ENCODE measurements at places on chromosomes 16 and 17. TPM values are rescaled to one million over a fixed set of nuclear protein-coding genes. Genes with fewer than 3 reads are reported as not detected.
A peak's percentile ranks its signal among the peaks of the same experiment; 100 is the strongest.

GRCh38 chr17:17035920-17036523 lies 6.2 kb upstream of the MPRIP start:
- no peak for DNase-seq

DNA sequence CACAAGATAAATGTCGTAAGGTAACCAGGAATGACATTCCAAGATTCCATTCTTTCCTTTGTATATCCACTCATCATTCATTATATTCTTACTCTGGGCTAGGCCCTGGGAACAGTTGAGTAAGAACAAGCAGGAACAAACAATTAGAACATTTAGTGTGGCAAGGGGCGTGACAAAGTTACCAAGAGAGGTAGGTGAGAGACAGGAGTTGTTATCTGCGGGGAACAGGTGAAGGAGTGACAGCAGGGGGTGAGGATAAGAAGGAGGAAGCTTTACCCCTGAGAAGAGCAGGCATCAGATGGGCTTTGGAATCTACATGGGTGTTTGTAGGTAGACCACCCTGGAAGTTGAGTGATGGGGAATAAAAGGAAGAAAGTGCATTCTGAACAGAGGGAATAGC lies 568.9 kb downstream of the WWOX start:
- DNase-seq: no peak

DNA sequence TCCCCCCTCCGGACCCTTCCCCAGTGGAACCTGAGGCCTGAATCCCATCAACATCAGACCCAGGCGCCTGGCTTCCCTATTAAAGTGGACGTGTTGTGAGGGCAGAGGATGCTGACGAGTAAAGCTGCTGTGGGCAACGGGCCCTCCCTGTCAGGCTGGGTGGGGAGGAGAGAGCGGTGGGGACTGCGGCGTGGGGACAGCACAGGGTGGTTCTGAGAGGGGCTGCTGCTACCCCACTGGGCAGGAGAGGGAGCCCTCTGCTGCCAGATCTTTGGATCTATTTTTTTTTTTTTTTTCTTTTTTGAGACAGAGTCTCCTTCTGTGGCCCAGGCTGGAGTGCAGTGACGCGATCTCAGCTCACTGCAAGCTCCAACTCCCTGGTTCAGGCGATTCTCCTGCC lies 5.9 kb downstream of the CA5A start:
- DNase-seq: peak; percentile 76

- peak; percentile 72 for DNase-seq
These were observed at the start of gene ARHGAP27 for GRCh38 chr17:45432405-45433158. Gene ARHGAP27, minus strand, starts transcription at chr17:45432870. Its CDS starts 2,591 bp downstream, at chr17:45430279.

- no peak for DNase-seq
These were observed 204.9 kb downstream of the MAF start for GRCh38 chr16:79395591-79395990.

Gene NKD1
- 0.13 TPM for polyA plus RNA-seq

Gene GSG1L
- polyA plus RNA-seq: not detected

Gene EXOC3L1
- polyA plus RNA-seq: 0.83 TPM

All from SK-N-SH (cell line).